Skeletal muscle cell (primary cell): ENCODE measurements at places on chromosomes 7 and 10.

DNA sequence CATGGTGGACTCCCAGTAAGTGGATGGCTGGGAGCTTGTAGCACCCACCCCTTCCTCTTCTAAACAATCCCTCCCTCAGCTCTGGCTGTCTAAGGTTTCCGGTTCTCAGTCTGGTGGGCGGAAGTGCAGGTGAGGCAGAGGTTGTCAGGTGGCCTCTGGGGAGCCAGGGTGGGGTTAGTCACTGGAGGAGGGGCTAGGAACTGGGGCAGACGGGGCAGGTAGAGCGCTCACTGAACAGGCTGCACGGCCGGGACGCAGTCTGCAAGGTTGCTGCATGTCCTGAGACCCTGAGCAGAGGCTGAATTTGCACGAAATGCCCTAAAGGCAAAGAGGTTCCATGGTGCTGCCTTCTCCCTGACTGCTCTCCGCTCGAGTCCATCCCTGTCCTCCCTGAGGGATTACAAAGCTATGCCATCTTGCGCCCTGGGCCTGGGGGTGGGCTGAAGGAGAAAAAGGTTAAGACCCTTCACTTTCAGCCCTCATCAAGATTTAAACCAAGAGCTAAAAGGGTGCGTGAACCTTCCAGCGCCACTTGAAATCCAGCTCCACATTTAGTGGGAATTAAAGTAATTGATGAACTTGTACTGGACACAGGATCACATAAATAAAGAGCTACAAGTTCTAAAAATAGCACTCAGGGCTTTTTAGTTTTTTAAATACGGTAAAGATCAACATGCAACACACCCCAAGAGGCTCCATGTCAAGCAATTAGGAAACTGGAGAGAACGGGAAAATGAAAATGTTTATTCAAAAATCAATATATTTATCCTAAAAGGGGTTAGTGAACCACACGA, 62.3 kb upstream of the CTBP2 start:
- DNase-seq, result no peak

DNA sequence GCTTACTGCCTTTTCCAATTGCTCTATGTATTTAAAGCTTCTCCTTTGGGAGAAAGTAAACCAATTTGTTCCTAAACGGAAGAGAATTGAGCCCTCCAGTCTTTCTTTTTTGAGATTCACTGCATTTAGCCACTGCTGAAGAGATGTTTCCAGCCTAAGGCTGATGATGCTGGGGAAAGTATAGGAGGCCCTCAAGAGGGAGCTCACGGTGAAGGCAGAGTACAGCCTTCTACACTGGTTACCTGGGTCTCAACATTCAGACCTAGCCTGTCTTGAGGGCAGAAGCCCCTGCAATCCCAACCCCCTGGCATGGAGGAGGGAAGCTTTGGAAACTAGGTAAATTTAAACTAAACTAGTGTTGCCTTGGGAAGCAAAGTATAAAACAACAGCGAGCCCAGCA, 316.7 kb upstream of the TPK1 start:
- DNase-seq, result no peak

DNA sequence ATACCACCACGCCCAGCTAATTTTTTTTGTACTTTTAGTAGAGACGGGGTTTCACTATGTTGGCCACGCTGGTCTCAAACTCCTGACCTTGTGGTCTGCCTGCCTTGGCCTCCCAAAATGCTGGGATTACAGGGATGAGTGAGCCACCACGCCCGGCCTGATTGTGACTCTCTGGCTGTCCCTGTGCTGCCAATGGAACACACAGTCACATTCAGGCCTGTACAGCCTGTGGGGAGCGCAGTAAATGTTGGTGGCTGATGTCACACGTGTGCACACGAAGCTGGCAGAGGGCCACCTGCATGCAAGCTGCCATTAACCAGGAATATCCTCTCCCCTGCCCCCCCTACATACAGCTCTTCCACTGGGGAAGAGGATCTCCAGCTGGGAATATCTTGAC, 22.1 kb downstream of the POLL start:
- DNase-seq, result no peak

DNA sequence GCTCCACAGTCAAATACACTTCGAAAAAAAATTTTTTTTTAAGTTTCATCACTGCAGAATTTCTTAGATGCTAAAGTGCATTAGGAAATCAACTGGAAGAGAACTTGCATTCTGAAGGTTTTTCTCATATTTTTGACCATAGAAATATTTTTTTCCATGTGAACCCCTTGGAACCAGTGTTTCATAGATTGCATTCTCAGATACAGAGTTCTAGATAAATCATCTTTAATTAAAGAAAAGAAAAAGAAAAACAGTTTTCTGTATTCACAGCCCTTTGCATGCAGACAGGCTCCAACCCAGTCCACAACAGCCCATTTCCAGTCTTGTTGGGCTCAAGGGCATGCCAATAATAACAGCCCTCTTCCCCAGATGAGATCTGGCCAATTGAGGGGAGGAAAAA, 75.5 kb upstream of the RPA3 start:
- DNase-seq, result no peak

- DNase-seq, result no peak
Measured at GRCh38 chr7:150514748-150515222, at the start of gene GIMAP7. GIMAP7 (plus strand) TSS chr7:150514872; CDS start chr7:150519975, 5,103 bp downstream.

DNA sequence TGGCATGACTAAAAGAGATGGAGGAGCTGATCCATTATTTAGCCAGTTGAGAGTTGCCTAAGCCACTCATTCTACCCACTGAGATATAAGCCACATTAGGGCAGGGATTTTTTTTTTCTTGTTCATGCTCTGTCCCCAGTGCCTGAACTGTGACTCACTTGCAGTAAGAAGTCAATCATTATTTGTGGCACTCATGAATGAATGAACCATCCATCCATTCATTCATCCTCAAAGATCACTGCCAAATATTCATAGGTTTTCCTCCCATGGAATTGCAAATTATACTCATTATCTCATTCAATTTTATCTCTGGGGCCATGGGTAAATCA, 22.8 kb upstream of the ARID5B start:
- DNase-seq, result no peak

- no peak for DNase-seq
Measured at GRCh38 chr10:83352588-83352987, 786.7 kb upstream of the GHITM start.

DNA sequence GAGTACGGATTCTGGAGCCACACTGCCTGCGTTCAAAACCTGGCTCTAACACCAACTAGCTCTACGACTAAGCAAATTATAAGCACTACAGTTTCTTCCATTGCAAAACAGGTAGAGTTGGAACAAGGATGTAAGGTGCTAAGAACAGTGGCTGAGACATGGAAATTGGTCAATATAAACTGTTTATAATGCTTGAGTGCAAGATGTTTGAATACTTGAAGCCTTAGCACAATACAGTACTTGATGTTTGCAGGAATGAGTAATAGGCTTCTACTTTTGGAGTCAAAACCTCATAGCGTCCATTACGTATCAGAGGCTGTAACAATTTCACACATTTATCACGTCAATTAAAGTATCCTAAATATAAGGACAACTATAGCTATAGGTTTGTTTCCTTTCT, 6.9 kb downstream of the NT5C2 start:
- DNase-seq, result no peak

DNA sequence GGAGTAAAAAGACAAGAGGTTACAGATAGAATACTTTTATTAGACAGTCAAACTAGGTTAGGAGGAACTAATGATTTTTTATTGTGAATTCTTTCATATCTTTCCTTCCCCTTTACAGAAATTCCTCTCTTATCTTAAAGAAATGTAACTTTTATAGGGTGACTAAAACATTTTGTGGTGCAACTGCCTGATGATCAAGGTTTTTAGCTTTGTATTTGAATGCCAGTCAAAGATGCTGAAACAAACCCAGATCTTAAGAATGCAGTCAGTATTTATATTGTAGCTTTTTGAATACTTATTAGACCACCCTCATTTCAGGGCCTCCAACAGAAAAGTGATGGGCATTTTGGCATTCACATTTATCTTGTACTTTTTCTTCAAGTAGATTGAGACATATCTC, 27.4 kb downstream of the TAX1BP1 start:
- no peak for DNase-seq

- no peak for DNase-seq
Measured at GRCh38 chr10:69712342-69712741, 82.3 kb downstream of the FAM241B start.

DNA sequence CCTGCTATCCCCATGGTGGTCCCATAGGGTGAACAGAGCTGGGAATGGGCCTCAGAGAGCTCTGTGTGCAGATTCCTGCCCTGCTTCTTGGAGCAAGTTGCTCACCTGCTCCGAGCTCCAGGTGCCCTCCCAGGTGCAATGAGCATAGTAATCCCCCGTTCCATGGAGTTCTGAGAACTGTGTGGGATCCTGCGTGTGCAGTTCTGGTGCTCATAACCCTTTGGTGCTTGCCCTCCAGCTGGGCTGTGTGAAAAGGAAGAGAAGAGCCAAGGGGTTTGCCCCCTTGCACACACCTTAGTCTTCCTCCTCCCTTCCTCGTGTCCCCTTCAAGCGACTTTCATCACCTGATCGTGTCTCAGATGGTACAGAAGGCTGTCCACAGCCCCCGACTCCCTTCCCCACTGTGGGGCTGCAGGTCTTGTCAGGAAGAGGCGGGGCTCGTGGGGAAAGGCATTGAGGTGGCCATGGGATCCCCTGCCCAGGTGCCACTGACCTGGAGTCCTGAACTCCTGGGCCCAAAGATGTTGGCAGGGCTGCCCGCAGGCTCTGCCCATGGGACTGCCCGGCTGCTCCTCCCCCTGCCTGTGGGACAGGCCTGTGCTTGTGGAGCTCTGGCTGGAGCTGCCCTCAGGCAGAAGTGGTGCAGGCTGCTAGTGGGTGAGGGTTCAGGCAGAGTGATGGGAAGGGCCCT, 21.9 kb upstream of the ZNF488 start:
- no peak for DNase-seq

DNA sequence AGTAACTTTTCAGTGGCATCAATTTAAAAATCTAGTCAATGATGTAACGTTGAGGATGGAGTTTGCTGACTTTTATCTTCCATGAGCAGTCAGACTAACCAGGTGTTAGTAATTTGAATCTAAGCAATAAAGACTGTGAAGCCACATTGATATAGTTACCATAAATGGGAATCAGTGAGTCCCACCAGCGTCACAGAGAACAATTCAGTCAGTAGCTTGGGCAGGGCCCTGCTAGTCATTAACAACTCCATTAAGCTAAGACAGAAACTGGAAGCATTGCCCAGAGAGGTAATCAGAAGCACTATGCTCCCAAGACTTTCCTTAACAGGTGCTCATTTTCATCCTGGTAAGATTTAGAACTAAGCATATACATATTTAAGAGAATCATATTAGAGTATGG, 315.1 kb downstream of the PCDH15 start:
- DNase-seq, result no peak

DNA sequence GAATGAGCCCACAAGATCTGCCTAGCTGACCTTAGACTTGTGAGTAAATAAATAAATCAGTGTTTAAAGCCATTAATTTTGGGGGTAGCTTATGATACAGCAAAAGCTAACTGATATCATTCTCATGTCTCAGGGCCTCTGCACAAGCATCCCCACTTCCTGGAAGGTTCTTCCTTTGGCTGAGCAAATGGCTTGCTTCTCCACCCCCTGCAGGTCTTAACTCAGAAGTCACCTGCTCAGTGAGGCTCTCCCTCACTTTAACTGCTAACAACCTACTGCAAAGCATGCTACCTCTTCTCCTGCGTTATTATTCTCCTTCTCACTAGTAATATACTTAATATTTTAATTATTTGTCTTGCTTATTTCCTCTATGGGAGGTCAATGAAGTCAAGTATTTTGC, 167.3 kb downstream of the TPK1 start:
- DNase-seq, result no peak
